ENCODE measurements at places on chromosomes 5 and 9.

DNA sequence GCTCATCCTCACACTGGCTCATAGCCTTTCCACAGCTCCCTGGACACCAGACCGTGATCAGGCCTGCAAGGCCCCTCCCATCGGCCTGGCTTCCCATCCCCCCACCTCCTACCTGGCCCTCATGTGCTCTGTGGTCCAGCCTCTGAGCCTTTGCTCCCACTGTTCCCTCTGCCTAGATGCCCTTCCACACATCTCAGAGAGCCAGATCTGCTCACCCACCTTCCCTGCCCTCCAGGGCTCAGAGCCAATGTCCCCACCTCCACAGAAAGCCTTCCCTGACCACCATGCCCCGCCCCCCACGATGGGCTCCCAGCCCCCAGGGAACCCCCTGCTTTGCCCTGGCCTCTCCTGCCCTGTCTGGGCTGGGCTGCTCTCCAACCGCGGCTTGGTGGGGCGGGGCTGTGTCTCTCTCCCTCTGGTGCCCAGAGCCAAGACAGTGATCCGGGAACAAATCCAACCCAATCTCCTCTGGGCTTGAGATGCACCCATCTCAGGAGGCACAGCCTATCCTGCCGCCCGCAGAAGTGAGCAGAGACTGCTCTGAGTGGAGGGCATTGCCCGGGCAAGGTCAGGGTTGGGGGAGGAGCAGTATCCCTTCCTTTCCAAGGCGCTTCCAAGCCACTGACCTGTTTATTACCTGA, 1.6 kb downstream of the NINJ1 start:
- DNase-seq, result no peak

DNA sequence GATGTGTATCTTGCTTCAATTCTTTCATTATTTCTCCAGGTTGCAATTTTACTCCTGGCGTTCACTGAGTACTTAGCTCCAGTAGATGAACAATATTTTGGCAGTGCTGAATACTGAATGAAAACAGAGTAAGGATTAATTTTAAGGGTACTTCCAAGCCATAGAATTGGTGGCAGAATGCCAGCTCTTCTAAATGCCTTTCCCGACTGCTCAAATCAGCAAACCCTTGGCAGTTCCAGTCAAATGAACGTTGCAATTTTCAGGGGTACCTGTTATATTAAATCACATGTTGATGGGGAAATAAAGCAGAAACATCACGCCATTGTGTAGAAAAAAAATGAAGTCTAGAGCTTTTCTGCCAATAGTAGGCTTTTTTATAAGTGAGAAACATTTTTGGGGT, 282.4 kb upstream of the RPS23 start:
- no peak for DNase-seq

DNA sequence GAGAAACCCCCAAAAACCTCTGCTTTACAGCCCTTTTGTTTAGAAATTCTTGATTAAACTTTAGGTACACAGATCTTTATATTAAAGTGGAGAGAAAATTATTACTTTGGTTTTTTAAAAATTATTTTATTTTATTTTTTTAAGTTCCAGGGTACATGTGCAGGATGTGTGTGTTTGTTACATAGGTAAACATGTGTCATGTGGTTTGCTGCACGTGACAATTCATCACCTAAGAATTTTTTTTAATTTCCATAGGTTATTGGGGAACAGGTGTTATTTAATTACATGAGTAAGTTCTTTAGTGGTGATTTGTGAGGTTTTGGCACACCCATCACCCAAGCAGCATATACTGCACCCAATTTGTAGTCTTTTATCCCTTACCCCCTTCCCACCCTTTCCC, 581.7 kb downstream of the CSNK1G3 start:
- DNase-seq, result no peak

GRCh38 chr9:35798658-35799374, 7.4 kb downstream of the NPR2 start:
- DNase-seq, result no peak

DNA sequence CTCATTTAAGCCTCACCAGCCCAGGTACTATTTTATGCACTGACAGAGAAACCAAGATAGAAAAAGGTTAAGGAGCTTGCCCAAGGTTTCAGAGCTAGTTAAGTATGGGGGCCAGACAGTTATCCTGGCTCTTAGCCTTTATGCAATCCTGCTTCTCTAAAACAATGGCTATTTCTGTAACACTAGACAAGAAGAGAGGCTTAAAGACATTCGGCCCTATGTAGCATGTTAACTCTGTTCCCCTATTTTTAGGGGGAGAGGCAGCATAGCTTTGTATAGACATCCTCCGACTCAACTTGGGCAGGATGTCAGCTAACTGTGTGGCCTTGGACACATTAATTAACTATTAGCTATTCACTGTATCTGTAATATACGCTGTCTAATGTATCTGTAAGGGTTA, 54.6 kb downstream of the LHFPL2 start:
- no peak for DNase-seq

DNA sequence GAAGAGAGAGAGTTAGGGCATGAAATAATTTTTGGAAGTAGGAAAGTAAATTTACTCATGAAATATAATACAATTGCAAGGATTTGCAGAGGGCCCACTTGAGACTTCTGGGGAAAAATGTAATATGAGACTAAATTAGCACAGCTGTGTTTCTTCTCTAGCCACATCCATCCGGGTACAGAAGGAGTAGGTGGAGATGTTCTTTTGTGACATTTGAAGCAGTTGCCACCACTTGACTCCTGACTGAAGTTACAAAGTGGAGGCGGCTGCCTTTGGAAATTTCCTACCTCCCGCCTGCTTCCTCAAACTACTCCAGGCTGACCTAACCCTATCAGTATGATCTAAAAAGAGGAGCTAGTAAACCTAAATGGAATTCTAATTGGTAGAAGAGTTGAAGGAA, 58.1 kb upstream of the SHISAL2B start:
- no peak for DNase-seq

- no peak for DNase-seq
Observed at GRCh38 chr5:140391732-140392131, 9.9 kb upstream of the ANKHD1 start.

DNA sequence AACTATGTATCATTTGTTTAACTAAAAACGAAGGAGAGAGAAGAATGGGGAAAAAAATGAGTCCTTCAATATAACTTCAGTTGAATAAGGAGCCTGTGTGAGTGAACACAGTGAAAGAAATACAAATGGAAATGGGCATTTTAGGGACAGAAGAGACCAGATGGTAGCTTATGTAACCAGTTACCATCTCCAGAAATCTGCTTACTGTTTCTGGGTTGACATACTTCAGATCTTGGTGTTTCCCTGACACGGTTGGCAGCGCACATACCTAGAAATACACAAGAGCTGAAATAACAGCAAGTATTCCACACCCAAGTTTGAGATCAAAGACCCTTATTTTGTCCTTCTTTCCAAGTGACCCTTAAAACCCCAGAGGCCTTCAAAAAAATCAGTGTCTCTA, 14.9 kb upstream of the GFRA3 start:
- no peak for DNase-seq

DNA sequence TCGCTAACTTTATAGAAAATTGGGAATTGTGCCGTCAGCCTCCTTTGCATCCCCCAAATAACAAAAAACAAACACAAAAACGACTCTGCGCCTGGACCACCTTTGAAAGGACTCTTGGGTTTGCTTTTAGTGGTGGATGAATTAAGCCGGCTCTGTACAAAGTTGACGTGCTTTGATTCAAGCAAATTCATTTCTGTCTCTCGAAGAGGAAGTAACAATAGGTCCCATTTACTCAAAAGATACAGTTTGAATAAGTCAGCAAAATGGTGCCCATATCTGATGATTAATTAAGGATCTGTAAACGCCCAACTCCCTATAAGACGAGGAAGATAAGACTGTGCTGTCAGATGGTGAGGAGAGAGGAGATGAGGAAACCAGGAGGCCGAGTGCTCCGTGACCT, 67.8 kb downstream of the AK8 start:
- DNase-seq, result no peak

- no peak for DNase-seq
Observed at GRCh38 chr9:108002371-108002956, 512.9 kb upstream of the KLF4 start.

GRCh38 chr5:94849821-94850736, 231.6 kb downstream of the SLF1 start:
- DNase-seq, result no peak

- DNase-seq, result no peak
Observed at GRCh38 chr9:113471143-113471542, 7.6 kb downstream of the RGS3 start.

DNA sequence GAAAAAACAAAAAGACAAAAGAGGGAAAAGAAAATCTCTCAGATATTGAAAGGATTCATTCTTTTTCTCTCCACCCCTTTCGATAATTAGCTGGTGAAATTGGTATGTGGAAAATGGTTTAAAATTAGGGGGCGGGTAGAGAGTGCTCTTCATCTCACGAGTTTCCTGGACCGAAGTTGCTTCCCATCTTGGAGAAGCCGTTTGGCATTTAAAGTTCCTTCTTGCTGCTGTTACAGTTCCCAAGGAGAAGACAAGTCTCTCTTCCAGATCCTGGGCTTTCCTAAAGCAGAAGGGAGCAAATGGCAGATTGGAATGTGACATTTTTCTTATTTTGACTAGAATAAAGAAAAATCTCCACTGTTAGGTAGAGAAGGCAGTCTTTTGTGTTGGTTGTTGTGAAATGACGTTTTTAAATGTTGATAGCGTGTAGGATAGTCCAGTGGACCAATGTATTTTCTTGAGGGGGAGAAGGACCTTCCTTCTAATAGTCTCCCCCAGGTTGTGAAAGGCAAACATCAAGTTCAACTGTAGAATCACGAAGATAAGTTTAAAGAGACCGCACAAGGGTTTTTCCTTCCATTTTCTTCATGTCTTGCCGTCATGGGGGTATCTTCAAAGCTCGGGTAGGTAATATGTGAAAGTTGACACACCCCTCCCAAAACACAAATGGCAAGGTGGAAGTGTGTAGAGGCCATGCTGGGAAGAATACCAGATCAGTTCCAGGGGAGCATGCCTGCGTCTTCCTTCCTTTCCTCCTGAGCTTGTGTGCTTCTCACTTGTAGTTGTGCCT, 77.5 kb downstream of the EHMT1 start:
- DNase-seq, result no peak

GRCh38 chr5:33297760-33298216, 143.0 kb upstream of the TARS1 start:
- no peak for DNase-seq

- no peak for DNase-seq
Observed at GRCh38 chr9:134360897-134361296, 34.6 kb downstream of the RXRA start.

- DNase-seq, result no peak
Observed at GRCh38 chr5:50300878-50301277, 140.2 kb downstream of the EMB start.

GRCh38 chr9:19754921-19755320, 33.9 kb downstream of the SLC24A2 start:
- DNase-seq, result no peak

DNA sequence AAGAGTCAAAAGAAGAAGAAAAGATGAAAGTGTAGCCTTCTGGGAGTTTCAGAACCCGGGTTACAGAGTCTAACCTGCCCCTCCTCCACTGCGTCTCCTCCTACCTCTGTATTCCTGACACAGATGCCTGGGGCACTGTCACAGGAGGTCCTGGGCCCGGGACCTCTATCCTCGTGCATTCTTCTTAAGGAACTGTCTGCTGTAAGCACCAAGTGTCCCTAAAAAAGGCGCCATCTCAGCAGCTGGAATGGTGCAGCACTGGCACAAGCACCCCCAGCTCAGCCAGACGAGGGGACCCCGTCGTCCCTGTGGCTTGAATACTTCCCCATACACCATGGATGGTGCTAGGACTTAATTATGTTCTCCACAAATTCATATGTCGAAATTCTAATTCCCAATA, 35.8 kb upstream of the MVB12B start:
- DNase-seq, result no peak

GRCh38 chr9:101311758-101312420, 72.9 kb downstream of the BAAT start:
- no peak for DNase-seq

GRCh38 chr9:18333157-18333556, 140.8 kb upstream of the ADAMTSL1 start:
- no peak for DNase-seq

DNA sequence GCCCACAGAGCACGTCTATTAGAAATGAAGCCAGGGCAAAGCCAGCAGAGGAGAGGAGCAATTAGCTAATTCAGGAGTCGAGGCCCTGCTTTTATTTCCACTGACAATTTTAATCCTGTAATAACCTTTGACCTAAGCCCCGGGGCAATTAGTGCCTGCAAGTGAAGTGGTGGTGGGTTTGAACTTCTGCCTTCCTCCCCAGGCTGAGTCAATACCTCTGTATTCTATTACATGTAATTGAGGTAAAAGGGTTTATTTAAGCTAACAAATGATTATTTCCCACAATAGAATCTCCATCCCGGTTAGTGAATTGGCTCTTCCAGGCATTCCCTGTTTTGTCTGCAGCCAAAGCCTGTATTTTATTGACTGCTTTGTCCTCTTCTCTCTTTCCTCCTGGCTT, 49.9 kb downstream of the FGF18 start:
- no peak for DNase-seq

- no peak for DNase-seq
Observed at GRCh38 chr9:133521122-133522072, 3.4 kb downstream of the MYMK start.

GRCh38 chr5:170159101-170159698, 53.5 kb downstream of the FOXI1 start:
- no peak for DNase-seq

DNA sequence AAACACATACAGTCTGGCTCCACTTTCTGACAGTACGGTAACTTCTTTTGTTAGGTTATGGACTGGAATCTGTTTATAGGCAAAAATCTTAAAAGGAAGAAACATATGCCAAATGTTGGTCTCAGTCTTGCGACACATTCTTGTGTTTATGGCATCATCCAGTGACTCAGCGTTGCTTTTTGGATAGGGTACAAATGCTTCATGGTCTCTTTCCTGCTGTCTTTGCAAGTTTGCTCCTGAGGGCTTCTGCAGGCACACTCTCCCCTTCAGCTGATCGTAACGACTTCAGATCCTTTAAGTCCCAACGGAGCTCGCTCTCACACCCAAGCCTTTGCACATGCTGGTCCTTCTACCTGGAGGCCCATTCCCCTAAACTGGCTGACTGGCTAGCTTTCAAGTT, 23.6 kb upstream of the TNFSF8 start:
- DNase-seq, result no peak

- no peak for DNase-seq
Observed at GRCh38 chr5:83856881-83857280, 136.2 kb upstream of the HAPLN1 start.

GRCh38 chr5:146635443-146635842, 119.5 kb upstream of the GPR151 start:
- no peak for DNase-seq

DNA sequence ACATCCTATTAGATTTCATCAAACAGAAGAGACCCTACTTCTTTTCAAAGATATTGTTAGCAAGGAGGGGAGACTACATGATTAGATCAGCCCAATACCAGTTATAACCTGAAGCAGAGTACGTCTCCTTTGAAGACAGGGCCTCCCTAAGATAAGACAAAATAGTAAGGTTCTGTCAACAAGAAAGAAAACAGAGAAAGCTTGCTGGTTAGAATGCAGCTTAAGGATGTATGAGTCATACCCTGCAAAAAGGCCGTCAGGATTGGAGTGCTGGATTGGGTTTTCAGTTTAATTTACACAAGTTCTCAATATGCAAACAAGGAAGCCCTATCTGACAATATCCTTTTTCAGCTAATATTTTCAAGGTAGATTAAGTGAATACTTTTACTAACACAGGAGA, 1581.2 kb upstream of the WWC1 start:
- DNase-seq, result no peak
